ENCODE measurements at places on chromosomes 5 and 9.

- no peak for DNase-seq
These were observed 113.7 kb downstream of the LHFPL2 start for GRCh38 chr5:78534905-78535200.

GRCh38 chr9:20504930-20505329 lies 117.4 kb downstream of the MLLT3 start:
- no peak for DNase-seq

DNA sequence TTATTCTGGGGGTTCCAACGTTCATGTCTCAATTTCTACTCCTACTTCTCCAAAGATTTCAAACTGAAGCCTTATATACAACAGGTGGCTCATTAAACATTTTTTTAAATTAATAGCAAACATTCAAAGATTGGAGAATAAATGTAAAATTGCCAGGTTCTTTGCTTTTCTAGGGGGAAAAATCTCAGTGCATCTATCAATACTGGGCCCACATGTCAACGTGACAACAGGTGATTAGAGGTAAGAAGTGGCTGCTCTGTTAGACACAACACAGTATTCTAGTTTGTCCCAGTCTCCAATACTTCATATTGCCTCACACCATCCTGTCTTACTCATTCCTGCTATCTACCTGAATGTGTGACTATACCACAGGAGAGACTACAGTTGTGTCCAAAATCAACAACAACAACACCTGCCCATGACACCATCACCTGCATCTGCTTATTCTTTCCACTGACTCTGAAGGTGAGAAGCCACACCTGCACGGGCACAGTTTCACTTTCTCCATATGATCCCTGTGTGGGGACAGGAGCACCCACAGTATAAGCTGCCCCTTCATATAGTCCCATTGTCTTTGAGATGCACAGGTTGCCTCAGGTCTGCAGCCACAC lies 110.2 kb downstream of the LHFPL2 start:
- no peak for DNase-seq

DNA sequence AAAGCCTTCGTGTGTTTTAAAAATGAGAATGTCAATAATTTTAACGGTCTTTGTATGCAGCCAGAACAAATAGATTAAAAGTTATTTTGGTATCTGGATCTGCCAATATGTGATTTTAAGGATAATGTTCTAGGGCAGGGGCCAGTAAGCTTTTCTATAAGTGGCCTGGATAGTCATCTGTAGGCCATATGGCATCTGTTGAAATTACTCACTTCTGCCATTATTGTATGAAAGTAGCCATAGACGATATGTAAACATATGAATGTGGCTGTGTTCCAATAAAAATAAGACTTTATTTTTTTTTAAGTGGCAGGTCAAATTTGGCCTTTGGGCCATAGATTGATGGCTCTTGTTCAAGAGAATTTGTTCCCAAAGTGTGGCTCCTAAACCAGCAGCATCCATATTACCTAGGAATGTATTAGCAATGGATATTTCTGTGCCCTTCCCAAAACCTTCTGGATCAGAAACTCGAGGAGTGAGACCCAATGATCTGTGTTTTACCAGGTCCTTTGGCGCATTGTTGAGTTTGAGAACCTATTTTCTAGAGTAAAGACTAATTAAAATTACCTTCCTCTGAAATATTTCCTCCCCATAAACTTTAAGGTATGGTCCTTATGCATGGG lies 55.9 kb downstream of the C6 start:
- no peak for DNase-seq

- no peak for DNase-seq
These were observed 47.6 kb downstream of the ZDHHC21 start for GRCh38 chr9:14645648-14646047.

DNA sequence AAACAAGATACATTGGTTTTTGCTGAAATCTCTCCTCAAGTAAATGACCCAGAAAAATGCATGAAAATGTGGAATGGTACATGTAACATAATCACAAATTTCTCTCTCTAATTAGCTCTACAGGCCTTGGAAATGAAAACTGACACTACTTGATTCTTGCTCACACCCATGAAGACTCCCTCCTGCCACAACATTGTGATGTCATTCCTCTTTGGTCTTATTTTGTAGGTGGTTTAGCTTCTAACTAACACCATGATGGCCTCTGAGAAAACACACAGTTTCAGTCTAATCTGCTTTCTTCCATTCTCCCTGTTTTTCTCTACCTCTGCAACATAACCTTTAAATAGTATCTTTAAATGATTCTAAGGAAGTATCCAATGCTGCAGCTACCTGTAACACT lies 78.6 kb upstream of the FAM174A start:
- no peak for DNase-seq

DNA sequence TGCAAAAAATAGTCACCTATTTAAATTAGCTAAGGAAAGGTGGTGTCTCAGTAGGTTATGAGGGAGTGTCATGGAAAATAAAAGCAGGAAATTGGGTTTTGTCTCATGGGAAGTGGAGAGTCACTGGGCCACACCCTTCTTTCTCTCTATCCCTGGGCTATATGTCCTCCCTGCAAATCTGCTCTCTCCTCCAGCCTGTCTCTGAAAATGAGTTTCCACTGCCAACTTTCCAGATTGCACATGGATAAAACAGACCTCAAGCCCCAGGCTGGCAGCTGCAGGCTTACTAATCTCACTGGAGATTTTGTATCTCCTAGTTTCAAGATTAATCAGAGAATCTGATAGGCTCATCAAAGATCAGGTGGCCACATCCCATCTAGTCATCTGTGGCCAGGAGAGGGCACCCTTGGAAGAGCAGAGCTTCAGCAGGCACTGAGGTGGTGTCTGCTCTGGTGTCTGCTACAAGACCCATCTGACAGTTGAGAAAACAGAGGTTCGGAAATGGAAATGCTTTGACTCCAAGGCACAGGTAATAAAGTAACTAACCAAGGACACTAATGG lies 178.9 kb downstream of the MSX2 start:
- DNase-seq, result no peak

DNA sequence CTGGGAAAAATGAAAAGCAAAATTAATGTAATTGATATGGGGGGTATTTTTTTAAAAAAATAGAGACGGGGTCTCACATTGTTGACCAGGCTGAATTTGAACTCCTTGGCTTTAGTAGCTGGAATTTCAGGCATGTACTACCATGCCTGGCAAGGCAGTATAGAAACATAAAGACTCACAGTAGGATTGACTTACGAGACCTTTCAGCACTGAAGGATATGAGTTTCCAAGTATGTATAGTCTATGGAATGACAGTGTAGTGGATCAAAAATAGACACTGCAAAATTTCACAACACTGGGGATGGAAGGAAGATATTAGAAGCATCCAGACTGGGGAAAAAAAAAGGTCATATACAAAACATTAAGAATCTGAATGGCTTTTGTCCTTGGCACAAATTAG lies 6.8 kb downstream of the DCP2 start:
- DNase-seq, result no peak

DNA sequence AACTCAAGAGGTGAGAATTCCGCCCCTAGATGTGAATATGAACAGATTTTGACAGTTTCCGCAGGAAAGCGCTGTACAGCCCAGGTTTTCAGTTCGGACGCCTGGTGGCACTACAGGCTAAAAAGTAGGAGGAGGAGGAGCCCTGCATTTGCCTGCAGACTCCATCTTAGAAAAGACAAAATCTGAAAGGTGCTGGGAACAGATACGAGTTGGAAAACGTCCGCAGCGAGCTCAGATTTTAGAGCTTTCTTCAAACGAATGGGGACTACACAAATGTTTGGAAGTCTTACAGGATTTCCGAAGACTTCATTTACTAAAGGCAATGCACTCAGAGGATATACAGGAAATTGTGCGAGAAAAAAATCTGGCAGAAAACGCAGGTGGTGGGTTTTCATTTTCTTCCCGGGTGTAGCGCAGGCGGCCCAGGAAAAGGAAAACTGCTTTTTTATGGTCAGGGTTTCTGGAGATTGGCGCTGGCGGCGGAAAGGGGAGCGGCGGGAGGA lies 9.9 kb upstream of the PCDHB2 start:
- DNase-seq, result no peak
